Lower lobe of right lung (tissue), 2 donors: ENCODE measurements at places on chromosomes 2 and 18. TPM values are rescaled to one million over a fixed set of nuclear protein-coding genes. Genes with fewer than 3 reads are reported as not detected.

The GNLY gene
- 21.5 TPM for total RNA-seq

The CAPN14 gene
- total RNA-seq = 0.15 TPM

The TRIM43 gene
- not detected for total RNA-seq

The ACYP2 gene
- total RNA-seq = 15.3 TPM

The ITGA6 gene
- total RNA-seq = 70.4 TPM

The ABCB11 gene
- total RNA-seq = 0.32 TPM

DNA sequence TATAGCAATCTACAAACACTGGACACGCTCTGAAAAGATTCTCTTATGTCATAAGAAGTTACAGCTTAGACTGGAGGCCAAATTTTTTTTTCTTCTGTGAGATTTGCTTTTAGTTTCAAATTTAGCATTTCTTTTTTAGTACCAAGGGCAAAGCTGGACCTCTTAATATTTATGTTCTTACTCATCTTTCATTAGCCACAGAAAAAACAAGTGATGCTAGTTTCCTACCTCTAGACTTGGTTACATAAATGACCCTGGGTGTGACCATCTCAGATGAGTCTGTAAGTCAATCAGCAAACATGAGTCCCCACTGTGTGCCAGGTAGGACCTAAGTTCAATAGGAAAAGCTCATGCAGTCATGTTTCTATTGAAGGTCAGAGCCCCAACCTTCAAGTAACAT lies 94.4 kb downstream of the MEP1B start:
- no peak for DNase-seq
- no peak overlapping the region for H3K4me3 ChIP-seq
- no peaks in the 10 kb centered on the region for H3K4me1 ChIP-seq
- H3K36me3 ChIP-seq = peaks cover 13% of the 10 kb centered on the region
- no peak overlapping the region for H3K27ac ChIP-seq

DNA sequence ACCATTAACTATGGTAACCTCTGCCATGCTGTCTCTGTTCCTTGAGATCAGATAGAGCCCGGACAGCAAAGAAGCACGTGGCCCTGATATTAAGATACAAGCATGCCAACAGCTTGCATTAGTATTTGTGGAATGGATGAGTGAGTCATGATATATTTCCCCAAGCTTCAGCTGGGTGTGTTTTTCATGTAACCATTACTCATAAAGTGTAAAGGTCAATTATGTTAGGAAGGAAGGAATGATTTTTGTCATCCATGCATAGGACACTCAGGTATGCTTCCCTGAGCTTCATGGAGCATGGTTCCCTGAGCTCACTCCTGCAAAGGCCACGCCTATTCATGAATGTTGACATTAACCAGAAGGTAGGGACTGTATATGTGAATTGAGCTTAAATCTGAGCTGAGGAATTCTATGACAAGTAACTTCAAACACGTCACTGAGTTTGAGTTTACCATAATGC lies 74.6 kb downstream of the ARL4C start:
- H3K4me1 ChIP-seq = peaks cover 33% of the 10 kb centered on the region
- H3K27ac ChIP-seq = no peak overlapping the region
- no peak for DNase-seq

- peaks cover 10% of the 10 kb centered on the region for H3K36me3 ChIP-seq
- H3K4me3 ChIP-seq = no peak overlapping the region
- H3K27me3 ChIP-seq = no peaks in the 10 kb centered on the region
- no peak overlapping the region for H3K27ac ChIP-seq
These were observed 11.1 kb downstream of the HDAC4 start for GRCh38 chr2:239389414-239390329.

DNA sequence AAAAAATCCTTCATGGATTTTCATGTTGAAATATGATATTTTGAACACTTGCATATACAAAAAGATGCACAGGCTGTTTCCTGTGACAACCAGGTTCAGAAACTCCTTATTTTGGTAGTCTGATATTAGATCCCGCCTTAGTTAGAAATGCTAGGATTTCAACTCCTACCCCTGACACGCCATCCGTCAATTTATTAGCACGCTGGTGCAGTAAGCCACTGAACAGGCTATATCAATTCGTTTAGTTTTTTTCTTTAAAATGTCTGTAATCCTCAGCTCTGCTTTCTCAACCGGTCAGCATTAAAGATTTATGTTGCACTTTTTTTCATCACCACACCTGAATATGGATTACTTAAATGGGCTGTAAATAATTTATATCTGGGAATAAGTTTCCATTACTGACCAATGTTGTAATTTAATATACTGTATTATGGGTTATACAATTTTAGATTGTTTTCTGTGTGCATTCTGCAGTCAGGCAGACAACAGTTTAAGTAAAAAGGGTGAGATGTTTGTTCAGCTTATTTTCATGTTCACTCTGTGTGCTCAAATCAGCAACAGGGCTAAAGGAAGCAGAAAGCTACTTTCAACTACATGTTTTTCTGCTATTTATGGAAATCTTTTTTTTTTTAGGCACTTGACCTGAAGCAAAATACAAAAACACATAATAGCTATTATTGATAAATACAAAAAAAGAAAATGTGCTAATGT lies 227.7 kb downstream of the ARHGAP15 start:
- H3K4me3 ChIP-seq = no peak overlapping the region
- no peaks in the 10 kb centered on the region for H3K27me3 ChIP-seq
- no peak for DNase-seq
- no peaks in the 10 kb centered on the region for H3K36me3 ChIP-seq
- H3K27ac ChIP-seq = no peak overlapping the region
- no peaks in the 10 kb centered on the region for H3K4me1 ChIP-seq

GRCh38 chr2:167406558-167406957 lies 518.3 kb downstream of the XIRP2 start:
- no peaks in the 10 kb centered on the region for H3K36me3 ChIP-seq
- H3K4me3 ChIP-seq = no peak overlapping the region
- H3K27ac ChIP-seq = no peak overlapping the region
- H3K4me1 ChIP-seq = no peaks in the 10 kb centered on the region
- DNase-seq = no peak
- H3K27me3 ChIP-seq = no peaks in the 10 kb centered on the region

- H3K4me1 ChIP-seq = no peaks in the 10 kb centered on the region
- no peak overlapping the region for H3K27ac ChIP-seq
- no peak for DNase-seq
- H3K27me3 ChIP-seq = no peaks in the 10 kb centered on the region
These were observed 64.4 kb downstream of the SP110 start for GRCh38 chr2:230155359-230155758.

DNA sequence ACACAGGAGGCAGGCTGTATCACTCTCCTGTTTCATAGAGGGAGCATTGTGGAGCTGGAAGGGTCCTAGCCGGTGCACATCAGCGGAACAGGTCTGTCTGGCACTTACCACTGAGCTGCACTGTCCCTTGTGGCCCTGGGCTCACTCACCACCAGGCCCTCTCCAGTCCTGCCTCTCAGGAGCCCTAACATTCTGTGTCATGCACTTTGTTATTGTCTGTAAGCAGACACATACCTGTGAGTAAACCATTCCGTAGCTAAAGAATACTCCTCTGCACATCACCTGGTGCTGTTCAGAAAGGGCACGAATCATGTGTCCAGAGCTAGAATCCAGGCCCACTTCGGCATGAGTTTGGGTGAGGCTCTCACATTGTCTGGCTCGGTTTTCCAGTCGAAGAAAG lies 93.6 kb downstream of the CRIM1 start:
- peaks cover 29% of the 10 kb centered on the region for H3K4me1 ChIP-seq
- peaks cover 47% of the 10 kb centered on the region for H3K36me3 ChIP-seq
- DNase-seq = no peak
- no peak overlapping the region for H3K4me3 ChIP-seq

GRCh38 chr2:232341739-232342126 lies 36.8 kb upstream of the ALPP start:
- H3K4me3 ChIP-seq = no peak overlapping the region
- no peak overlapping the region for H3K27ac ChIP-seq
- DNase-seq = peak; percentile 35
- H3K36me3 ChIP-seq = no peaks in the 10 kb centered on the region

GRCh38 chr2:160891353-160891740 lies 268.9 kb upstream of the TANK start:
- no peak overlapping the region for H3K27ac ChIP-seq
- H3K27me3 ChIP-seq = no peaks in the 10 kb centered on the region
- H3K36me3 ChIP-seq = no peaks in the 10 kb centered on the region
- no peaks in the 10 kb centered on the region for H3K4me1 ChIP-seq
- H3K4me3 ChIP-seq = no peak overlapping the region

GRCh38 chr18:77478646-77479442 lies 229.2 kb downstream of the GALR1 start:
- no peaks in the 10 kb centered on the region for H3K27me3 ChIP-seq
- H3K4me1 ChIP-seq = no peaks in the 10 kb centered on the region
- H3K27ac ChIP-seq = no peak overlapping the region
- no peak for DNase-seq
- no peaks in the 10 kb centered on the region for H3K36me3 ChIP-seq

GRCh38 chr2:195105581-195105980 lies 551.4 kb upstream of the SLC39A10 start:
- no peaks in the 10 kb centered on the region for H3K36me3 ChIP-seq
- H3K27ac ChIP-seq = no peak overlapping the region
- no peaks in the 10 kb centered on the region for H3K4me1 ChIP-seq
- no peak overlapping the region for H3K4me3 ChIP-seq
- no peak for DNase-seq

- H3K27ac ChIP-seq = no peak overlapping the region
- no peaks in the 10 kb centered on the region for H3K27me3 ChIP-seq
- no peaks in the 10 kb centered on the region for H3K36me3 ChIP-seq
- no peak for DNase-seq
- H3K4me3 ChIP-seq = no peak overlapping the region
These were observed 12.8 kb upstream of the ZNF532 start for GRCh38 chr18:58851856-58852255.
